Activated CD8-positive, alpha-beta memory T cell treated with anti-CD3 and anti-CD28 coated beads for 48 hours (primary cell): ENCODE measurements at places on chromosomes 6 and 20.
A peak's percentile ranks its signal among the peaks of the same experiment; 100 is the strongest.

- DNase-seq, result no peak
Measured at GRCh38 chr6:13411484-13411883, 75.9 kb downstream of the GFOD1 start.

DNA sequence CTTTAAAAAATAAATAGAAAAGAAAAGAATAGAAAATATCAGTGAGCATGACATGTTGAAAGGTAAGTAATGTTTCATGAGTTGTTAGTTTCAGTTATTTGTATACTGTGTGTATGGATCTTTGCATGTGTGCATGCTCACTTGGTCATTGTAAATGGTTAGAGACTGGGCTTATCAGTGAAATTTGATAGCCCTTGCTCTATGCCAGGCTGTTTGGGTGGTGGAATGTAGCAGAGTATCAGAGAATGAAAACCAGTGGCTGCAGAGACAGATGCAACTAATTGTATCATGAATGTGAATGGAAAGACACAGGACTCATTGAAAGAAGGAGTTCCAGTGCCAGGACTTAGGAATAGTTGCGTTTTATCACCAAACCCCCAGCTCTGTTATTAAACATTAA lies 4.2 kb downstream of the GSTA2 start:
- no peak for DNase-seq

DNA sequence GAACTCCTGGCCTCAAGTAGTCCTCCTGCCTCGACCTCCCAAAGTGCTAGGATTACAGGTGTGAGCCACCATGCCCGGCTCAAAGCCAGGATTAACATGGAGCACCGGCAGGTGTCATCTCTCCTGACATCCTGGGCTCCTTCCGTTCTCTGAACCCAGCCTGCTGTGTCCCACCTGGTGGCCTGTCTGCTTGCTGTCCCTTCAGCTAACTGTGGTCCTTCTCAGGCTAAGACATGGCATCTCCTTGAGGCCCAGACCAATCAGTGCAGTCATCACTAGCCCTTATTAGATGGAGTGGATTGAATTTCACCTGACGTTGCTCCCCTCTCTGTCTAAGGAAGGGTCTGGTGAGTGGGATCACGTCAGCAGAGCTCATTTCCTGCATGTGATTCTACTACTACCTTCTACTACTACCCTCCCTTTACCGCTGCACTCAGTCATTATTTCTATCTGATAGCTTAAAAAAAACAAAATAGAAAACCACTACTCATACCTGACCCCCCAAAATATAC lies 28.0 kb upstream of the SYNJ2 start:
- no peak for DNase-seq

GRCh38 chr20:18788021-18788420 lies 25.6 kb upstream of the SCP2D1 start:
- no peak for DNase-seq

GRCh38 chr20:33233129-33233774 lies 2.5 kb upstream of the BPIFA1 start:
- no peak for DNase-seq

DNA sequence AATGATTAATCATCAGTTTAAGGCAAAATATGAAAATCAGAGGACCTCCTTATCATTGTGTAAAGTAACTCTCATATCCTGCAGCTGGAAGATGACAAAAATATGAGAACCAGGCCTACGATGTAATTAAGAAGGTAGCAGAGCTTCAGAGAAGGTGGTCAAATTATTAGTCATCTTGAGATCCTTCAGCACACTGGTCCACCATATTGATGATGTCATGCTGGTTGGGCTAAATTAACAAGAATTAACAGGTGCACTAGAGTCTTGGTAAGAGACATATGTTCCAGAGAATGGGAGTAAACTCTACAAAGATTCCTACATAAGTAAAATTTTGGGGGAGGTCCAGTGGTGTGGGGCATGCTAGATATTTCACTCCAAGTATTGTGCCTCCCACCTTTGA lies 112.8 kb downstream of the OTOR start:
- DNase-seq, result no peak

GRCh38 chr20:61254881-61255626 lies 3.0 kb downstream of the CDH4 start:
- DNase-seq, result no peak

- DNase-seq, result no peak
Measured at GRCh38 chr20:3973705-3974104, 41.7 kb downstream of the RNF24 start.

- DNase-seq, result no peak
Measured at GRCh38 chr20:59804871-59805665, 128.4 kb downstream of the SYCP2 start.

GRCh38 chr6:127516662-127517273 lies 2.4 kb downstream of the MTCL3 start:
- no peak for DNase-seq

GRCh38 chr6:52887910-52888524 lies 21.5 kb downstream of the GSTA3 start:
- DNase-seq, result no peak

DNA sequence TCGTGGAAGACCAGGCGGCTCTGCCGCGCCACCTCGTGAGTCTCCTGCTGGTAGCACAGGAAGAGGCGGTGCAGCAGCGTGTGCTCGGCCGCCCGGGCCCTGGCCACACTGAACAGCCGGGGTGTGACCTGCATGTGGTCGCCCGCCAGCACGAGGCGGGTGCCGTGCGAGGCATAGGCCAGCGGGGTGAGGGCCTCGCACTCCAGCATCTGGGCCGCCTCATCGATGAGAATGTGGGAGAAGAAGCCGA lies 7.0 kb downstream of the HELZ2 start:
- DNase-seq, result no peak

DNA sequence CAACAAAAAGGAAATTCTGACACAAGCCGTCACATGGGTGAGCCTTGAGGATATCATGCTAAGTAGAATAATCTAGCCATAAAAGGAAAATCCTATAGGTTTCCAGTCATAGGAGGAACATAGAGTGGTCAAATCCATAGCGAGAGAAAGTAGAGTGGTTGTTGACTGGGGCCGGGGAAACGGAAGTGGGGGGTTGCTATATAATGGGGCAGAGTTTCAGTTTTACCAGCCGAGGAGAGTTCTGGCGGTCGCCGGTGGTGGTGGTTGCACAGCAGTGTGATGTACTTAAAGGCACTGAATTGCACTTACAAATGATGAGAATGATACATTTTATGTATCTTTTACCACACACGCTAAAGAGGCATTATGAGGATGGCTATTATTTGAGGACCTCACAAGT lies 4.9 kb downstream of the GPR31 start:
- DNase-seq, result no peak

DNA sequence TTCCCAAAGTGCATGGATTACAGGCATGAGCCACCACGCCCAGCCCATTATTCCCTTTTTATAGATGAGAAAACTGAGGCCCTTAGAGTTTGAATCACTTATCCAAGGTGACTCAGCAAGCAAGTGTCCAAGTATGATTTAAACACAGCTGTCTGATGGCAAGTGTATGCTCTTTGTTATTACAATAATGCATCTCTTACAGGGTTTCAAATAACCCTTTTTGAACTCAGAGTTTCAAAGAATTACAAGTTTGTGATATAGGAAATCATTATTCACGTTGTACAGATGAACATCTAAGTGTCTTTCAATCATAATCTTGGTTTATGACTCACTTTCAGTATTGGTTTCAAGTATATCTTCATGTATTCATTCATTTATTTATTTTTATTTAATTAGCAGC lies 63.0 kb downstream of the CD83 start:
- no peak for DNase-seq

- DNase-seq, result no peak
Measured at GRCh38 chr20:47609001-47609400, 107.3 kb downstream of the NCOA3 start.

- DNase-seq, result no peak
Measured at GRCh38 chr6:63307581-63308246, 12.1 kb downstream of the LGSN start.

GRCh38 chr6:1327630-1328029 lies 15.7 kb downstream of the FOXQ1 start:
- DNase-seq, result no peak

- DNase-seq, result peak; percentile 91
Measured at GRCh38 chr6:5260661-5261544, at the start of the genes FARS2 and LYRM4. FARS2 (plus strand) TSS chr6:5261513. LYRM4 (minus strand) TSS chr6:5260950; CDS start chr6:5260733, 217 bp downstream.

DNA sequence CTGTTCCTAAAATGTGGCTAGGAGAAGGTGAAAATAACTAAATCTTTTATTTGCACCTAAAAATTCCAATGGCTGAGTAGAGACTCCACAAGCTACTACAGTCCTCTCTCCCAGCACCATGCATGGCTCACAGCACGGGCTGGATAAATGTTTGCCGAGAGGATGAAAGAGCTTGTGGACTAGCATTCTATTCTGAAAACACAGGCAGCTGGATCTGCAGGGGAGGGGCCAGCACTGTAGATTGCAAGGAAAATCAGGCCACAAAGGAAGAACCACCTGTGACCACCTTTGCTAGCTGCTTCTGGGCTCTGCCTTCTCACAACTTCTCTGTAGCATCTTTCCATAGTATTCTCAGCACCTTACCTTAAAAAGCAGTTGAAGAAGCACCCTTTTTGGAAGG lies 46.6 kb downstream of the CLIC5 start:
- no peak for DNase-seq

DNA sequence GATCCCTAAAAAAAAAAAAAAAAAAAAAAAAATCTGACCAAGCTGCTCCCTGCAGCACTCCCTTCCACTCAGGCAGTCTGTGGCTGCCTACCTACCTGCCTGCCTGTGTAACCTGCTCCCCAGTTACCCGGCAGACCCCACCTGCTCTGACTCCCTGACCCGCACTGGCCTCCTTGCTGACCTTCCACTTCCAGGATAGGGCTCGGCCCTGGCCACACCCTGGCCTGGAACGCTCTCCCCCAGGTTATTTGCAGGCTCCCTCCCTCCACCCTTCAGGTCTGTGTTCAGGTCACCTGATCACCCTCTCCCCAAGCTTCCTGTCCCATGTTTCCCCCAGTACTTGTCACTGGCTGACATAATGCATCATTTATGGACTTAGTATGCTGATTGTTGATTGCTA lies 134.3 kb downstream of the SLC23A2 start:
- no peak for DNase-seq
